Left renal cortex interstitium (tissue), 4 donors: ENCODE measurements at places on chromosomes 2 and 18.

- DNase-seq = no peak
These were observed 151.0 kb upstream of the DAPL1 start for GRCh38 chr2:158644139-158644538.

GRCh38 chr18:58446391-58447060 is 182.4 kb downstream of the ALPK2 start:
- DNase-seq = no peak

- no peak for DNase-seq
These were observed 31.2 kb upstream of the SLC66A3 start for GRCh38 chr2:11123856-11124759.

- DNase-seq = no peak
These were observed 43.9 kb downstream of the WDR75 start for GRCh38 chr2:189485146-189485545.

GRCh38 chr2:135744760-135745314 is 3.2 kb downstream of the UBXN4 start:
- DNase-seq = no peak

GRCh38 chr18:66769375-66769774 is 165.5 kb upstream of the CDH19 start:
- DNase-seq = no peak

DNA sequence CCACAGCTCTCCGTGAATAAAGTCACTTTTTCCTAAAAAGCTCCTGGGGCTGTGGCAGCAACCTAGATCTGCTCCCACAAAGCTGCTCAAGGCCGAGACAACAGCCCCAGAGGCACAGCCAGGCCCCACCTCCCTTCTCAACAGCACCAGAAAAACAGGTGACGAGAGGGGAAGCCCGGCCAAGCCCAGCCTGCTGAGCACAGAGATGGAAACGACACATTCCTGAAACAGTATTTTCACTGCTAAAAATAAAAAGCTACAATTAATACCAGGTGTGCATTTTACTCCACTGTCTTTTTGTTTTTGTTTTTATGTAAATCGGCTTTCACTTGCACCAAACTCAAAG is 199.3 kb downstream of the HDAC4 start:
- no peak for DNase-seq

DNA sequence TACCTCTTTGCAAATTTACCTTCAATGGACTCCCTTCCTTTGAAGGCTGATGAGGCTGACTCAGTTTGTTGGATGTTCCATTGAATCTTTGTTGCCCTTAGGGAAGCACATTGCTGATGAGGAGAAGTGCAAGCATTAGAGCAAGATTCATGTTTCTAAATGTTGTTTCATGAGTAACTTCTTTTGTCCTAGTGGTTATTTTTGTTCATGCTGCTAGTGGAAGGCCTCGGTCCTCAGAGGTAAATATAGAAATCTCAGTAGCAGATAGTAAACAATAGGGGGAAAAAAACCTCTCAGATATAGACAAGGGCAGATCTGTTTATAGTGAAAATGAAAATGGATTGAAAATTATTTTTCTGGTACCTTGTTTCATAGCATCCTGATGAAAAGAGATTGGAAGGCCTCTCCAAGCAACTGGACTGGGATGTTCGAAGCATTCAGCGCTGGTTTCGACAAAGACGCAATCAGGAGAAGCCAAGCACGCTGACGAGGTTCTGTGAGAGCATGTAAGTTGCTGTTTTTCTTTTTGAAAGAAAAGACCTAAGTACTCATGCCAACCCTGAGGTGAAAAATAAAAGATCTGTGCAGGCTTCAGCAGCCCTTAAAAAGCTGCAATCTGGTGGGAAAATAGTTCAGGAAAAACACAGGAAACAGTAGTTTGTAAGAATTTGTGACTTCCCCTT is 104.9 kb downstream of the CERS6 start:
- no peak for DNase-seq
